ENCODE measurements at places on chromosomes 5 and 9. TPM values are rescaled to one million over a fixed set of nuclear protein-coding genes. Genes with fewer than 3 reads are reported as not detected.

Gene SPINK1
- polyA plus RNA-seq = not detected

Gene PCDHGA11
- 2.6 TPM for polyA plus RNA-seq

Gene ECSCR
- polyA plus RNA-seq = 43.5 TPM

Gene TAF1L
- not detected for polyA plus RNA-seq

Gene SPINK9
- not detected for polyA plus RNA-seq

Gene SYNPO
- polyA plus RNA-seq = 86.9 TPM

Gene ZNF483
- polyA plus RNA-seq = 3.2 TPM

Gene JAKMIP2
- polyA plus RNA-seq = 0.18 TPM

Gene DTWD2
- polyA plus RNA-seq = 5.3 TPM

Gene SPATA9
- 1.3 TPM for polyA plus RNA-seq

Gene TERT
- polyA plus RNA-seq = not detected

Gene BTNL8
- polyA plus RNA-seq = 0.04 TPM

Gene LSM11
- polyA plus RNA-seq = 2.9 TPM

Gene C9orf50
- polyA plus RNA-seq = 0.07 TPM

Gene TNFAIP8
- polyA plus RNA-seq = 5.0 TPM

Data from ovary (tissue), 10 donors.